Activated CD4-positive, alpha-beta T cell treated with anti-CD3 and anti-CD28 coated beads, Interleukin-2, amount 10 ng/mL, durations not matched to agents 24 days and 14 days (primary cell): ENCODE measurements at places on chromosomes 2 and 18. TPM values are rescaled to one million over a fixed set of nuclear protein-coding genes. Genes with fewer than 3 reads are reported as not detected.
A peak's percentile ranks its signal among the peaks of the same experiment; 100 is the strongest.

GRCh38 chr2:70083344-70084156 is 3.7 kb upstream of the PCBP1 start:
- no peaks in the 10 kb centered on the region for H3K27me3 ChIP-seq
- H3K36me3 ChIP-seq, result peaks cover 63% of the 10 kb centered on the region
- H3K4me1 ChIP-seq, result peaks cover 55% of the 10 kb centered on the region
- peak overlapping the region; percentile 70 for H3K4me3 ChIP-seq
- DNase-seq, result peak; percentile 81

DNA sequence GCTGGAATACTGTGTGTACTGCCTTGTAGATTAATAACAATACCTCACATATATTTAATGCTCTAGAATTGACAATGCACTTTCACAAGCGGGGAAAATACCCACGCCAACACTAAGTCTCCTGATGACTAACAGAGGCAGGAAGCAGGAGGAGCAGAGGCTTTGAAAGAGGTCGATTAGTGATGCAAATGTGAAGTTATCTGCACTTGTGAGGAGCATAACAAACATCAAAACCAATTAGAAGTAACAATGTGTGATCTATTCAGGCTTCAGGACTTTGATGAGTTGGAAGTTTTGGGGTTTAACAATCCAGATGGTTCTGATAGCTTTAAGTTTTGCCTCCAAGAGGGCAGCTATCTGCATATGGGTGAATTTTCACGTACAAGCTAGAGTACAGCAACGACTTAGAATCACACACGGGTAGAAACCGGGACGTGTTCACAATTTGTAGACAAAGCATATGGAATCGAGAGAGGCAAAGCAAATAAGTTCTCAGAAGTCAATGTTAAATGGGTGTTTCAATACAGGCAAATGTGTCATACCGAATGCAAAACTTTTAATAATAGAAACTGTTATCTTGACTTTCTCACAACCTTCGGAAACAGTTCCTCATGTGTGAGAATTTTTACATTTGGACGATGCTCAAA is 114.5 kb downstream of the METTL8 start:
- peak overlapping the region; percentile 100 for H3K27ac ChIP-seq
- peaks cover 28% of the 10 kb centered on the region for H3K36me3 ChIP-seq
- peak; percentile 85 for DNase-seq
- H3K4me1 ChIP-seq, result peaks cover 50% of the 10 kb centered on the region

DNA sequence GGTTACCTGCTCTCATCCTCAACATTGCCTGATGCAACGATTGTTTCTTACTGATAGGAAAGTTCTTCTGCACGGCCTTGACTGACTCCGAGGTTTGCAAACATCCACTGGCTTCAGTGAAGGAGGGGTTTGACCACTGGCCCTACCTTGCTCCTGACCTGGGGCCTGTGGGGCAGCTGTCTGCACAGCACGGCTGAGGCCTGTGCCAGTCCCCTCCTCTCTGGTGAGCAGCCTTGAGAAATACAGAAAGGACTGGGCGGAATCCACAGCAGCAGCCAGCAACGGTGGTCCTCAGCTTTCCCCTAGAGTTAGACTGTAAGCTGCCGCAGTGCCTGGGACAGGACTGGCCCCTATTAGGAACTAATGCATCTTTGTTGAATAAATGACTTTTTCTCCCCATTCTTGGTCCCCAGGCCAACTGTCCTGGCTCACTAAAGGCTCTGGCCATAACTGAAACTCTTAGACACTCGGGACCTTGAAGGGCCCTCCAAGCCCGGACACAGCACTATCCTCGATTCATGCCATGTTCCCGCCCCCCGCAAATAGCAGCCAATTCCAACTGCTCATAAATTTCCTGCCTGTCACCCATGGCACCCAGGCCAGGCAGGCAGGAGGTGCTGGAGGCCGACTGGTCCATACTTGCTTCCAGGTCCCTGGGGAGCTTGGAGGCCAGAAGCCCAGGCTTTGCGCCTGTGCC is 26.7 kb downstream of the ATOH8 start:
- H3K27me3 ChIP-seq, result peaks cover 7% of the 10 kb centered on the region
- no peaks in the 10 kb centered on the region for H3K4me1 ChIP-seq
- DNase-seq, result no peak
- H3K36me3 ChIP-seq, result no peaks in the 10 kb centered on the region
- no peak overlapping the region for H3K27ac ChIP-seq

DNA sequence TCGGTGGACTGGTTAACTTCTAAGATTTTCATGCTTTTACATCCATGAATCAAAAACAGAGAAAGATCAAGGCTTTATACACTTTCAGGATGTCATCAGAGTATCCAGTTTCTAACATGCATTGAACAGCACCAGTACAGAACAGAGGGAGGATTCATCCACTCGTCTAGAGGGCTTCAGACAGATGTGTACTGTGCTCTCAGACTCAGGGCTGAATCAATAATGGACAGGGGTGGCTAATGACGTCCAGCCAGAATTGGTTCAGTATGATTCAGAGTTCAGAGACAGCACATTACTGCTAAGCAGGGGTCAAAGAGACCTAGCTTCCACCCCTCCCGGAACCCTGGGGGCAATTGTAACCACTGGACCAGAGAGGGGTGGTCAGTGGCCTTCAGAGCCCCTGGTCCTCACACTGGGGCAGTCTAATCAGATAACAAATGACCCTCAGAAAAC is 37.3 kb downstream of the RNU4ATAC start:
- H3K27ac ChIP-seq, result no peak overlapping the region
- DNase-seq, result no peak
- no peak overlapping the region for H3K4me3 ChIP-seq
- peaks cover 19% of the 10 kb centered on the region for H3K36me3 ChIP-seq

DNA sequence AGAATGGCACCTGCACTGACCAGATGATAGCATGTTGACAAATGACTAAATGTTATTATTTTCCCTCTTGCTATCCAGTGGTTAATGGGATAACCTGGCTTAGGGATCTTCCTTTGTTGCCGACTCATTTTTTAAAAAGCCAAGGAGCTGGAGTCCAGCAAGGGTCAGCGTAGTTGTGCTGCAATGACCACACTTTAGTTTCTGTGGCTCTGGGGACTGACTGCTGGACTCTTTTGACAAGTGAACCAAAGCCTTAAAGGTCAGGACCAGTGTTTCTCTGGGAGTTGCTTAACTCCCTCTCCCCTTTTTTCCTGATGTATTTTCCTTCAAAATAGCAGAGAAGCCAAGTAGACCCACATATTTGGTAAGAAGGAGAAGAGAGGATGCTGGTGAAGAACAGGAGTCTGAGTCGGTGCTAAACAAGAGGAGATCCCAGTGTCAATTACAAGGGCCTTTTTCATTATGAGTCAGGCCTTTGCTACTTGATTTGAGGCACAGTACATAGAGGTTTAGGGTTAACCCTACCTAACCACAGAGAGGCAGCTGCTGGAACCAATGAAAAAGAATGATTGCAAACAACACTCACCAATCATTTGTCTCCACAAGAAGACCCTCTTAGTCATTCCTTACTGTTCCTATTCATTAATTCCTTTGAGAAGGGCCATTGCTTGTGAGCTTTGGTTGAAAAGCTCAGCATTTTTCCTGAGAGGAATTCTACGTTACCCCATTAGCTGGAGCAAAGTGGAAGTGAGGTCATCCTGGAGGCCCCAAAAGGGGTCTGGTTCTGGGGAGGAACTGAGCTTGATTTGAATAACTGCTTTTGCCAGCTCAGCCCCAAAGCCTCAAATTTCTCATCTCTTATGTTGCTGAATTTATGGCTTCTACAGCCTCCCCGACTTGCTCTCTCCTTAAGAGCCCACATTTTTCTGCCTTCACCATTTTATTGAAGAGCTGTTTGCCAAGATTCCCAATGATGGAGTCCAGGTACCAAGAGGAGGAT is 137.6 kb upstream of the HNMT start:
- H3K27ac ChIP-seq, result no peak overlapping the region
- no peaks in the 10 kb centered on the region for H3K36me3 ChIP-seq
- H3K4me1 ChIP-seq, result no peaks in the 10 kb centered on the region
- H3K27me3 ChIP-seq, result no peaks in the 10 kb centered on the region

GRCh38 chr2:71605173-71605641 is 151.8 kb downstream of the DYSF start:
- no peak for DNase-seq
- H3K27ac ChIP-seq, result no peak overlapping the region
- peaks cover 11% of the 10 kb centered on the region for H3K27me3 ChIP-seq
- peaks cover 20% of the 10 kb centered on the region for H3K4me1 ChIP-seq

GRCh38 chr2:88683160-88684021 is 8.1 kb upstream of the RPIA start:
- H3K4me3 ChIP-seq, result no peak overlapping the region
- DNase-seq, result no peak
- no peak overlapping the region for H3K27ac ChIP-seq
- H3K27me3 ChIP-seq, result no peaks in the 10 kb centered on the region

GRCh38 chr2:102074152-102074783 is 68.3 kb upstream of the IL1R1 start:
- H3K36me3 ChIP-seq, result no peaks in the 10 kb centered on the region
- peaks cover 7% of the 10 kb centered on the region for H3K27me3 ChIP-seq
- no peak for DNase-seq
- H3K27ac ChIP-seq, result no peak overlapping the region
- H3K4me3 ChIP-seq, result no peak overlapping the region

DNA sequence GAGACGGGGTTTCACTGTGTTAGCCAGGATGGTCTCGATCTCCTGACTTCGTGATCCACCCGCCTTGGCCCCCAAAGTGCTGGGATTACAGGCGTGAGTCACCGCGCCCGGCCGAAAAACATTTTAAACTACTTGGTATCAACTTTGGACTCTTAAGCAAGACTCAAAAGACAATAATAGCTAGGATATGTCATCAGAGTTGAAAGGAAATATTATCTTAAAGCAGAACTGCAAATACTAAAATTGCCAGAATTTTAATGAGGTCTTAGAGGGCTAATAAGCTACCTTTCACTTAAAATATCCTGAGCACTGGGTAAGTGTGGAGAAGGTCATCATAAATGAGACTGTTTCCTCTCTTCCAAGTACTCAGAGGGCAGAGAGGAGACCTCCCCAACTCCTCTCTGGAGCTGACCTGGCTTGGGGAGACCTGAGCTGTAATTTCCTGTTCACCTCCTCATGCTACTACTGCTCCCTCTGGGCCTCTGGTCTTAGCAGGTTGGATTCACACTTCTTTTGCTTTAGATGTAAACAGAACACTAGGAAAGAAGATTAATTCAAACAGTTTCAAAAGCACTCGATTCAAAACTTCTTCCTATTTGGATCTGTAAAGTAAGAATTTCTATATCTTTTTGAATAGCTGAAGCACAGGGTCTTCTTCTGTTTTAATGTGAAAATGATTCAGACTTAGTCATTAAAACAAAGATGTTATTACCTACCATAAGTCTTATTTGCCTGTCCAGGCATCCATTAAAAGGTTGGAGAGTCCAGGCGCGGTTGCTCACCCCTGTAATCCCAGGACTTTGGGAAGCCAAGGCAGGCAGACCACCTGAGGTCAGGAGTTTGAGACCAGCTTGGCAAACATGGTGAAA is 16.5 kb downstream of the CNRIP1 start:
- H3K36me3 ChIP-seq, result no peaks in the 10 kb centered on the region
- H3K27me3 ChIP-seq, result peaks cover 14% of the 10 kb centered on the region
- H3K27ac ChIP-seq, result no peak overlapping the region
- no peaks in the 10 kb centered on the region for H3K4me1 ChIP-seq
- DNase-seq, result no peak
- no peak overlapping the region for H3K4me3 ChIP-seq

DNA sequence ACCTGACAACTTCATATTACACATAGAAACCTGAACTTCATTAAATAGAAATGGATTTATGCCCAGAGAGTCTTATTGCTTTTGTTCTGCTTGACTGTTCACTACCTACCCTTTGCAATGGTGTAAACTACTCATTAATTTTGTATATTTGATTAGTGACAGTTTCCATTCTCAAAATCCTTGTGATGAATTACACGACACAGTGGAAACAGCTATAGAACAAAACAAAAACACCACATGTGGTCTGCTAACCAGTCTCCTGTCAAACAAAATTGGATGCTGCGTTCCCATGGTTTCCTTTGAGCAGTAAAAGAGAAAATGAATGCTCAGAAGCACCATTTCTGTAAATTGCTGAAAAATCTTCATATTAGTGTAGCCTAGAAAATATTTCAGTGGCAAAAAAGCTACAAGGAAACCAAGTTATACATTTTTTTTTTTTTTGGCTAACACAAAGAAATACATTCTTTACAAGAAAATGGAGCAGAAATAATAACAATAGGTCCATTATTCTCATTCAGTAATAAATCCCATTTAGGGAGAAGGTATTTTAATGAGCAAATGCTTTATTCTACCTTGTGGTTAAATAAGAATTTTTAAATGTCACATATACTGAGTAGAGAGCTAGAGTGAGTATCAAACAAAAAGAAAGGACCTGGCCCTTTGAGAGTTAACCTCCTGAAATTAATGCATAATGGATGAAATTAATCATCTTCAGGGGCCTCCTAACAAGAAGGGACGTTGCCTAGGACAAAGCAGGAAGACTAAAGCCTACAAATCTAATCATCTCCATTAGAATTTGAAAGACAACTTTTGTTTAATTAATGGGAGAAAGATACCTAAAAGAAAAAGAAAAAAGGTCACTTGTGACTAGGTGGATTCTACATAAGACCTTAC is 355.1 kb upstream of the ZC3H15 start:
- DNase-seq, result no peak
- H3K27ac ChIP-seq, result no peak overlapping the region
- no peak overlapping the region for H3K4me3 ChIP-seq
- no peaks in the 10 kb centered on the region for H3K4me1 ChIP-seq
- H3K36me3 ChIP-seq, result no peaks in the 10 kb centered on the region

GRCh38 chr2:239507576-239508258 is 106.9 kb upstream of the HDAC4 start:
- H3K4me1 ChIP-seq, result no peaks in the 10 kb centered on the region
- no peaks in the 10 kb centered on the region for H3K27me3 ChIP-seq
- no peak overlapping the region for H3K27ac ChIP-seq
- no peak overlapping the region for H3K4me3 ChIP-seq
- H3K36me3 ChIP-seq, result no peaks in the 10 kb centered on the region

The IL18R1 gene
- total RNA-seq, result 41.7 and 50.2 TPM in 2 replicates

The AQP12B gene
- total RNA-seq, result not detected in 2 replicates

The TEX261 gene
- 81.7 and 88.8 TPM in 2 replicates for total RNA-seq

The SETBP1 gene
- total RNA-seq, result 21.9 and 22.6 TPM in 2 replicates

The CACNB4 gene
- 0.19 and 0.31 TPM in 2 replicates for total RNA-seq

The MIB1 gene
- 35.7 and 36.7 TPM in 2 replicates for total RNA-seq

The ERBB4 gene
- total RNA-seq, result not detected in 2 replicates

The MAB21L4 gene
- total RNA-seq, result not detected in 2 replicates
